ENCODE measurements at places on chromosomes 2 and 18.

DNA sequence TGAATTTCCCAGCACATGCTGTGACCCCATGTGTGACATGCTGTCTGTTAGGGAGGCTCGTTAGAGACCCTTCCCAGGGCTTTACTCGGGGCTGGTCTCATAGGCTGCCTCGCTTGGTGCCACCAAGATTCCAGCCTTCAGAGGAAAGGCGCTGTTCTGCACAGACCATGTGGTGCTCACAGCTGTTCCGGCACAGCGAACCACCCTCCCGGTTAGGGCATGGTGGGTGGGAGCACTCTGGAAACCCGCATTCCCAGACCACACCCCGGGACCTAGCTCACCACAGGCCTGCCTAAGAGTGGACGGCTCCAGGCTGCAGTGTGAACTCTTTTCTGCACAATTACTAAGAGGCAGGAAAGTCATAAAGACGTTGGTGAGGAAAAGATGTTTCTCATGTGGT is 112.0 kb downstream of the MBP start:
- no peak for DNase-seq

GRCh38 chr2:202918860-202919259 is 6.8 kb downstream of the CARF start:
- DNase-seq: no peak

DNA sequence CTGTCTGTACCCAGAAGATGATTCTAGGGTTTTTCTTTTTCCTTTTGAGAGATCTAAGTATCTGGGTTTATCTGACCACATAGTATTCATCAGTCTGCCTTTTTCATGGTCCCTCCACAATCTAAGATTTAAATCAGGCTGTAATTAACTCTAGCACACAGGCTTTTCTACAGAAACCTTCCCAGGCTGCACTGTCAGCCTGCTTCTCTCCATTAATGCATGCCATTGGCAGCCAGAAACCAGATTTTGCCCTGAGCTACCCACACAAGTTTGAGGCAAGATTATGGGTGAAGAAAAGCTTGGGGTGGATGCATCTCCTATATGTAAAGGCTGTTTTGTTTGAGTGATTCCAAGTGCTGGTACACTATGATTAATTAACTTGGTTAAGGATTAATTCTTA is 45.7 kb upstream of the EML4 start:
- no peak for DNase-seq

- DNase-seq: no peak
Measured at GRCh38 chr2:174436351-174436750, 40.8 kb downstream of the SCRN3 start.

All from stimulated activated naive CD8-positive, alpha-beta T cell treated with anti-CD3 and anti-CD28 coated beads, Interleukin-15, amount 100 ng/mL, for 72 hours (primary cell).